ENCODE measurements at places on chromosomes 5 and 9.

DNA sequence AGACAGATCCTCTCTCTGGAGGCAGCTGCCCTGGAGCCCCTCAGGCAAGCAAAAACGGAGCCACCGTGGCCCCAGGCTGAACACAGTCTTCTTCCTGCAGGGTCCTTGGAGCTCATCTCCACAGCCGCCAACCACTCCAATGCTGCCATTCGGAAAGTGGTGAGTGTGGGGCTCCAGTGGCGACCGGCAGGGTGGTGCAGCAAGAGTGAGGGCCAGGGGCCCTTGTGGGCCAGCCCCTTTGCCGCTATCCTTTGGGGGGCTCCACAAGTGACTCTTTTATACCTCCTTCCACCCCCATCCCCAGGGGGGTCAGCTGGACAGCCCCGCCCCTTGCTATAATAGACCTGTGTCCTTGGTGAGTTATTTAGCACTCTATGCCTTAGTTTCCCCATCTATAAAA is 47.4 kb upstream of the SUSD3 start:
- no peak for DNase-seq

DNA sequence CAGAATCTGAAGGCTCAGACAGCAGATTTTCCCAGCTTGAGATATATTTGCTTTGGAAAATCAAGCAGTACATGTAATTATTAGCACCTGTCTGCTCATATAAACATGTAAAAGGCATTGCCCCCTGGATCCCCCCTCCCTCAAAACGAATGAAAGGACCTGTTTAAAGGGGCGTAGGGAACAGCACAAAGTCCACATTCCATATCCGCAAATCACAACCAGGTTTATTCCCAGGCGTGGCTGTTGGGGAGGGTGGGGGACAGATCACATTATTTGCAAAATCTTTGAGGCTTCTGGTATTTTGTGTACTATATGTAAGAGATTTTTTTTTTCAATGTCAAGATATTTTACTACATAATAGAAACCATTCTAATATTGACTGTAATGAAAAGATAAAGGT is 8.7 kb upstream of the MRPS2 start:
- no peak for DNase-seq

GRCh38 chr5:37375091-37375490 is 4.0 kb upstream of the WDR70 start:
- no peak for DNase-seq

DNA sequence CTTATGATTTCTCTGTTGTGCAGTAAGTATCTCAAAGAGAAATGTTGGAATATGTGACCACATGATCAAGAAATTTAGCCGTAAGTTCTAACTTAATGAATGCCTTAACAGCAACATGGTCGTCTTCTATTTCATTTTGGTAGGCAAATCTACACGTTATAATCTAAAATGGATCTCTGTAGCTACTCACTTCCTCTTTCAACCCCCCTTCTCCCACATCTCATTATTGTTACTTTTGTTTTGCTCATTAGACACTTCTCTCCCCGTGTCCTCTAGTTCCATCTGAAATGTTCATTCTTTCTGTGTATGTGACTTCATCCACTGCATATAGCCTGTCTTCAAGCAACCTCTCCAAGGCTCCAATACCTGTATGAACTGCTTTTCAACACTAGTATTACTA is 27.1 kb upstream of the LPAR1 start:
- DNase-seq: no peak

All from adipocyte (in vitro differentiated cells).